ENCODE measurements at places on chromosomes 13 and 19.

GRCh38 chr13:56907766-56908165 lies 233.0 kb upstream of the PRR20A start:
- DNase-seq, result no peak

DNA sequence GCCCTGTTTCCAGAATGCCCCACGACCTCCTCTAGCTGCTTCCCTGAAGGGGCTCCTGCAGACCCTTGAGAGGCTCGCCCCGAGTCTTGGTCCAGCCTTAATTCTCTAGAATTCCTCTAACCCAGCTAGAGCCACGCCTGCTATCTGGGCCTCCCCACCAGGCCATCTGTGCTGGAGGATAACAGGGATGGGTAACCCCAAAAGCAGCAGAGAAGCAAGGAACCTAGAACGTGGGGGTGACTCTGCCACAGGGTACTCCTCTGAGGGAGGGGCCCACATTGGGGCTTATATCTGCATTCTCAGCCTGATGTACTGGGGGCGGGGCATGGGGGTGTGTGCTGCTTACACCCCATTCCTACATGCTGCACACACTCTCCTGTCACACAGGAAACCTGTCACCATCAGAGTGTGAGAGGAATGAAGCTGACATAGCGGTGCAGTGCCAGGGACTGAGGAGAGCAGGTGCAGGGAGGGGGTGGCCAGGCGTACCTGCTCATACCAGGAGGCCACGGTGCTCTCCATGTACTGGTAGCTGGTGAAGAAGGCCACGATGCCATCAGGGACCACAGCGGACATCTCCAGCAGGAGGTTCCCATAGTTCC lies 13.8 kb downstream of the KLC3 start:
- no peak for DNase-seq

DNA sequence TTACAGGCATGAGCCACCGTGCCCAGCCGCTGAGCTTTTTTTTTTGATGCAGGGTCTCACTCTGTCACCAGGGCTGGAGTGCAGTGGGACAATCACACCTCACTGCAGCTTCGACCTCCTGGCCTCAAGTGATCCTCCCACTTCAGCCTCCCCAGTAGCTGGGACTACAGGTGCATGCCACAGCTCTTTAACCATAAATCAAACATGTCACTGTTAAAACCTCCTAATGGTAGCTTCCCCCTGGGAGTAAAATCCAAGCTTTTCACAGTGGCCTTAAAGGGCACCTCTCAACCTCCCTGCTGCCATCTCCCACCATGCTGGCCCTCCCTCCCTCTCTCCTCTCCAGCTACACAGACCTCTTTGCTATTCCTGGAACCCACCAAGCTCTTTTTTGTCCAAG lies 2.0 kb upstream of the GNG14 start:
- DNase-seq, result no peak

DNA sequence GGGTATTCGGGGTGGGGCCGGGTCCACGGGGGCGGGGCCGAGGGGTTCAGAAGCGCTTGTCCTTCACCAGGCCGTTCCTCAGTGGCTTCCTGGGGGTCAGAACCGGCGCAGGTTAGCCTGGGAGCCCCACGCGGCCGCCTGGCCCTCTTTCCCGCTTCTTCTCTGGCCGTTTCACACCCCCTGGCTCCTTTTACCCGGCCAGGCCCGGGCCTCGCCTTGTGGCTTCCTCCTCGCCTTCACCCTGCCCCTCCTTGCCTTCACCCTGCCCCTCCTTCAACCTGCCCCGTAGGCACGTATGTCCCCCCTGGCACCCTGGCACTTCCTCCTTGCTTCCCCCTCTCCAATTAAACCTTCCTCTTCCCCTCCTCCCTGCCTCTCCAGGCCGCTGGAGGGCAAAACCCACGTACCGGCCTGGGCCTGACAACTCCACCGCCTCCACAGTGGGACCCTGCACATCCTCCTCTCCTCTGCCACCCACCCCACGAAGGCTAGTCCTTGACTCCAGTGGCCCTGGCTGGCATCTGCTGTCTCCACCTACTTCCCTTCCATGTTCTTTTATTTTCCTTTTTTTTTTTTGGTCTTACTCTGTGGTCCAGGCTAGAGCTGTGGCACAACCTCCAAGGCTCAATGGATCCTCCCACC lies 25.3 kb downstream of the CERS1 start:
- DNase-seq, result no peak

- no peak for DNase-seq
Measured at GRCh38 chr13:27151798-27152599, 19.6 kb downstream of the USP12 start.

DNA sequence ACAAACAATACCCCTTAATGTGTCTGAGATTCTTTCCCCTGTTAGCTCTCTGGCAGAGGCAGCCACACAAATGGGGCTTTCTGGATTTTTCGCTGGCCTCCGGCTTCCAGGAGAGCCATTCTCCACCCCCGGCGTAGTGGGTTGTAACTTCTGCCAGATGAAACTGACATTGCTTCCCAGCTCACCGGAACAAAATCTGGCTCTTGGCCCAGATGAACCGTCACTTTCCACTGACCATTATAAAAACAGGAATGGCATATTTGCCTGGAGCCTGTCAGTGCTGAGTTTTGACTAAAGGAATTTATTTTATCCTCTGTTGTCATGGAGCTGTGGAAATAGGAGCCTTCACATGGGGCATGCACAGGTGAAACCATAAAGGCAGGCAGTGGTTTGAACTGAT lies 120.6 kb upstream of the GPR12 start:
- DNase-seq, result no peak

DNA sequence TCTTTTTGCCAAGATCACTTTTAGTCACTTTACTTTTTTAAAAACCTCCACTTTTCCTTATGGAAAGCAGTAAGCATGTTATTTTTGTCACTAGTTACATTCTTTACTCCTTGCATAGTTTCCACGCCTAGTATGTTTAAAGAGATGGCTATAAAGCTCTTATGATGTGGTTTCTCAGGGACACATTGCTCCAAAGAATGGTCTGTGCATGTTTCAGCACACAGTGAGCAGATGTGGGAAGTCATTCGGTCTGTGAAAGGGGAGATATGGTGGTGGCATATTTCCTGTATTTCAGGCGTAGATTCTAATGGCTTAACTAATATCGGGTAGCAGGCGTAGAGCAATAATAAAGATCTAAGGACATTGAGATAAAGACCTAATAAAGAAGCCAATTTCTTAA lies 180.7 kb downstream of the SLITRK6 start:
- no peak for DNase-seq

Data from foreskin fibroblast (primary cell).